CD4-positive, alpha-beta memory T cell (primary cell): ENCODE measurements at places on chromosomes 13 and 19.

DNA sequence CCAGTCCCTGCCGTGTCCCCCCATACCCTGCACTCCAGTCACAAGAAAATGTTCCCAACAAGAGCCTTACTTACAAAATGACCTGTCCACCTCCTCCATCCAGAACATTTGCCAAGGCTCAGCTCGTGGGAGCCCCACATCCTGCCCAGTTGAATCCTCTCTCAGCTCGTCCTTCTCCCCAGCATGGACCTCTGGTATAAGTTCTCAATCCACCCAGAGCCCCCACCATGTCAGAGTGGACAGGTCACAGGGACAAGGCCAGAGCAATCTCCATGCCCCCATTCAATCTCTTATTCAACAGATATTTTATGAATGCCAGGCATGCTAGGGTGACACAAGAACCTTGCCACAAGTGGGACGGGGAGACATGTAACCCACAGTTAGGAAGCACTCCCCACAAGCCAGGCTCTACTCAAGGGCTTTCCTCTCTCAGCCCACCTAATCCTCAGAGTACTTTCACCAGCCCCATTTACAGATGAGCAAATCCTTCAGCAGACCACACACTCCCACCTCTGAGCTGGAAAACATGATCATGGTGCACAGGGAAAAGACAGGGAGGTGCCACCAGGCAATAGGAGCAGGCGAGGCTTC lies 15.1 kb downstream of the DEDD2 start:
- no peak for DNase-seq

- DNase-seq: no peak
Measured at GRCh38 chr13:77207943-77208342, 119.0 kb downstream of the MYCBP2 start.

DNA sequence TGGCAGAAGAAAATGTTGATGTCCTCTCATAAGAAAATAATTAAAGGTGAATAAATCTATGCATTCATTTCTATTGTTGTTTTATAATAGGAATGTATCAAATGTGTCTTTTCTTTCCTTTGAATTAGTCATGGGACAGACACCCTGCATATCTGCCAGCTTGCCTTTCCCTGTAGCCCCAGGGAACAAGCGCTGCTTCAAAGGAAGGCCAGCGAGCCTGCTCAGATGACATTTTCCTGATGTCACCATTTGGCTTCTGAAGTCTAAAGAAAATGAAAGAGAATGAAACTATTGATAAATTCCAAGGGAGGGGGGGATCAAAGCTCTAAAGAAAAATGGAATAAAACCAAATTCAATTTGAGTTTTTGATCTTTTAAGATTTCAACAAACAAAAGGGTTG lies 574.8 kb downstream of the IRS2 start:
- no peak for DNase-seq

DNA sequence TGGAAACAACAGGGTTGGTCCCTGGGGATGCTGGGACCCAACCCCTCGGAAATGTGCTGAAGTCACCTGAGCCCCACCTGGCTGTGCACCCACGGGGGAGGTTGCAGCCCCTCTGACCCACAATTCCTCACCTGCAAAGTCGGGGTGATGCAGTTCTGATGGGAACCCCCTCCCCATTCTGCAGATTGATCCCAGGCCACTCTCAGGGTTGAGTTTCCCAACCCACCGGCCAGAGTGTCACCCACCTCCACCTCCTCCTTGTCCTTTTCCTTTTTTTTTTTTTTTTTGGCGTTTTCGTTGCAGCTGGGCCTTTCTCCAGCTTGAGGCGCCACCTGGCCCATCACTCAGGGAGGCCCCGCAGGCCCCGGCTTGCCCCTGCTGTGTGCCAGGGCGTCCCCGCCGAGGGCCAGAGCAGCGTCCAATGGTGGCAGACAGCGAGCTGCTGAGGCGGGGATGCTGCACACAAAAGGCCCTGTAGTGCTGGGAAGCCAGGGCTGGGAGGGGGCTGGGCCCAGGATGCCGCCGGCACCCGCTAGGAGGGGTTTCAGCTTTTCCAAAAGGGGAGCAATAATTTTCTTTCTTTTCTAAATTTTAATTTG lies 4.6 kb downstream of the PIK3R2 start:
- DNase-seq: no peak

DNA sequence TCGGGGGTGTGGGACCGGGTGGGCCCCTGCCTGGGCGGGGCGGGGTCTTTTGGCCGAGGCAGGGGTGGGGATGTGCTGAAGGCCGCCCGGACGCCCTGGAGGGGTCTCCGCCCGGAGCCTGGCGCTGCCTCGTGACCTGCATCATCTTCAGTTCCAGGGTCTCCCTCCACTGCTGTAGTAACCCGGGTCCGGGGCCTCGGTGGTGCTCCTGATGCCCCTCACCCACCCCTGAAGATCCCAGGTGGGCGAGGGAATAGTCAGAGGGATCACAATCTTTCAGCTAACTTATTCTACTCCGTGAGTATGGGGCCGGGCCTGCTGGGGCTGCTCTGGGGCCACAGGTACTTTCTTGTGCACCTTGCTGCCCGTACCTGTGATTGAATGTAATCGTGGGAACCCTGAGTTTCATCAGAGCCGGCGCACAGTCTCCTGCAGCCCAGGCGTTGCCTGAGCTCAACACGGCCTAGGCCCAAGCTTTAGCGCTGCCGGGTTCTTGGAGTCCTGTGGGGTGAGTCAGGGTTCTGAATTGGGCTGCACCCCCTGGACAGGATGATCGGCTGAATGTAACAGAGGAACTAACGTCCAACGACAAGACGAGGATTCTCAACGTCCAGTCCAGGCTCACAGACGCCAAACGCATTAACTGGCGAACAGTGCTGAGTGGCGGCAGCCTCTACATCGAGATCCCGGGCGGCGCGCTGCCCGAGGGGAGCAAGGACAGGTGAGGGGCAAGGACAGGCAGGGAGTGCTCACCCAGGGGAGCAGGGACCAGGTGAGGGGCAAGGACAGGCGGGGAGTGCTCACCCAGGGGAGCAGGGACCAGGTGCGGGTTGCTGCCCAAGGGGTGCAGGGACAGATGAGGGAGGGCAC lies 10.5 kb downstream of the PEAK3 start:
- DNase-seq: peak; percentile 38

DNA sequence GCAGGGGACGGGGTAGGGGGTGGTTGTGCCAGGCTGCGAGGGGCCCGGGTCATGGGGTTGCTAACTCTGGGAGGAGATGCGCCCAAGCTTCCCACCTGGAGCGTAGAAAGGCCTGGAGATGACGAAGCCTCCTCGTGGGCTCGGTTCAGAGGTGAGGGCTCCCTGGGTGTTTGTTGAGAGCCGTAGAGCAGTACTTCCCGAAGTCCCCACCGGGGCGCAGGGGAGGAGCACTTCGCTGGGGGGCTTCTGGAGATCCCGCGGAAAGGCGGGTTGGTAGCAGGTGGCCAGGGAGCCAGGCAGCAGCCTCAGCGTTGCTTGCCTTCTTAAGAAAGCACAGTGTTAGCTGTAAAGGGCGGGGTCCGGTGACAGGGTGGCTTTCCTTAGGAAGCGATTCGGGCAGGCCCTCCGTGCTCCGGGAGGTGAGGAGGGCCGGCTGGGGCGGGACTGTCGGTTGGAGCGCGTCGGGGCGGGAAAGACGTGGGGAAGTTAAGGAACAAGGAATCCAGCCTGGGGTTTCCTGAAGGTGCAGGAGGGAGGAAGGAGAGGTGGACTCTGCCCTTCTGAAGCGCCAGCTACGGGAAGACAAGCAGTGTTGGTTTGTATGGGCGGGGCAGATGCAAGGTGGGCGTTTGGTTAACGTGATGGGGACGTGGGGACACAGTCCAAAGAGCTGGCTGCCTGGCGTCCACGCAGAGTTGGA lies 3.3 kb downstream of the VSTM2B start:
- no peak for DNase-seq

GRCh38 chr13:98875146-98875729 lies 102.6 kb downstream of the DOCK9 start:
- DNase-seq: no peak

DNA sequence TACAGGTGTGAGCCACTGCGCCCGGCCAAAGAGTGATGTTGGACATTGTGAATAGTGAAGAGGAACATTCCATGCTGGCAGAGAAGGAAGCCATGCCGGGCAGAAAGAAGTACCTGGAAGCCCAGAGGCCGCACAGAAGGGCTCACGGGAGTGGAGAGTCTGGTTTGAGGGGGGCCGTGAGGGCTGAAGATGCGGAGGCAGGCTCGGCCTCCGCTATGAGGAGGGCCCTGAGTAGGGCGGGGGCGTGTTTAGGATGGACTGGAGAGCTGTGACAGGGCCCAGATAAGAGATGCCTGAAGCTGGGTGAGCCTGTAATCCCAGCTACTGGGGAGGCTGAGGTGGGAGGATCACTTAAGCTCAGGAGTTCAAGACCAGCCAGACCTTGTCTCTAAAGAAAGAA lies 1.6 kb downstream of the JOSD2 start:
- no peak for DNase-seq

- DNase-seq: no peak
Measured at GRCh38 chr13:21015284-21015683, 46.1 kb downstream of the LATS2 start.

GRCh38 chr19:29887442-29887855 lies 54.6 kb upstream of the URI1 start:
- DNase-seq: no peak

DNA sequence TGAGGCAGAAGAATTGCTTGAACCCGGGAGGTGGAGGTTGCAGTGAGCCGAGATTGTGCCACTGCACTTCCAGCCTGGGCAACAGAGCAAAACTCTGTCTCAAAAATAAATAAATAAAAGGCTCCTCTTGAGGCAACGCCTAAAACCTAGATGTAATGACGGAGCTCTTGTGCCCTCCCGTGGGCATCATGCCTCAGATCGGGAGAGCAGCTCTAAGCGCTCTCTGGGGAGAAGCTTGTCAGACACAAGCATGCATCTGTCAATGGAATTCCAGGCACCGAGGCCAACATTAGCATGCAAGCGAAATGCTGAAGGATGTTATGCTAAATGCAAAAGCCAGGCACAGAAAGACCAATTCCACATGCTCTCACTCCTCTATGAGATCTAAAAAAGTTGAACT lies 45.6 kb upstream of the MRI1 start:
- DNase-seq: no peak

GRCh38 chr19:31568724-31569123 lies 219.5 kb upstream of the TSHZ3 start:
- no peak for DNase-seq

DNA sequence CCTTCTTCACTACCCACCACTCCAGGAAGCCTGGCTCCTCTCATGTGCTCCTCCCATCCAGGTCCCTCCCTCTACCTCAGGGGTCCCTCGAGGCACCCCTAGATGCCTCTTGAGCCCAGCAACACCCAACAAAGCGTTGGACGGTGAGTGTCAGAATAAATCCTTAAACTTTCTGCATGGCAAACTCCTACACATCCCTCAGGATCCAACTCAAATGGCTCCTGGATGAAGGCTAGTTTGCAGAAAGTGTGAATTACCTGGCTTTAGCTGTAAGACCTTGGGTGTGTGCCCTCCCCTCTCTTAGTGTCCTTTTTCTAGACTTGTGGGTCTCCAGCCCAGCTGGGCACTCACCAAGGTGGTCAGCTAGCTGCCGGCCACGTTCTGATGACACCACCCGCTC lies 5.4 kb downstream of the MPV17L2 start:
- no peak for DNase-seq

DNA sequence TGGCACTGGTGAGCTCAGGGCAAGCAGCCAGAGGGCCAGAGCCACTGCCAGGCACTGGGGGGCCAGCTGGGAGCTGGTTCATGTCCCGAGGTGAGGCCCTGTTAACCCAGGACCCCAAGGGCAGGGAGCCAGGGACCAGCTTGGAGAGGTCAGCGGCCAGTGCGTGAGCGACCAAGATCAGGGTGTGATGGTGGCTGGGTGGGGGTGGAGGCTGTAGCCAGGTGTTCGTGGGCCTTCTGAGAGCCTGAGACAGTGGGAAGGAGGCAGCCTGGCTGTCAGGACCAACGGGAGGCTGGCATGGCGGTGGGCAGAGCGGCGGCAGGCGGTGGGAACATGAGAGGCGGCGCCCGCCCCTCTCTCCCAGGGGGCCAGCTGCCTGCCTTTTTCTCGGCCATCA lies 8.1 kb upstream of the KPTN start:
- no peak for DNase-seq

GRCh38 chr19:6521718-6522646 lies 8.8 kb upstream of the TNFSF9 start:
- DNase-seq: peak; percentile 59

- DNase-seq: no peak
Measured at GRCh38 chr13:51955816-51956603, 55.2 kb downstream of the ATP7B start.

DNA sequence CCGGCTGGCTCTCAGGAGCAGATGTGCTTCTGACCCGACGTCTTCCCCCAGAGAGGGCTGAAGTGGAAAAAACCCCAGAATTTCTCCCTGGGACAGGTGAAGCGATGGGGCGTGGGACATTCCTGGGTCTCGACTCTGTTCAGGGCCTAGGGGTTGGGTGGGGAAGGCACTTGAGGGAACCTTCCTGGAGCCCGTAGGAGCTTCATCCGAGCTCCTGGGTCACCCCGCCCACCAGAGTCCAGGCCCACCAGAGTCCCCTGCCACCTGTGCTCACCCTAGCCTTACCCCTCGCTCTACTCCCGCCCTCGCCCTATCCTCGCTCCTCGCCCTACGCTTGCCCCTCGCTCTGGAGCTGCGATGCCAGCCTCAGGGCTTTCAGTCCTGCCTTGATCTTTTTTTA lies 23.2 kb downstream of the EPN1 start:
- no peak for DNase-seq
